ENCODE measurements at places on chromosomes 2 and 18.

GRCh38 chr18:36381075-36381474 lies 83.6 kb downstream of the FHOD3 start:
- DNase-seq: no peak

DNA sequence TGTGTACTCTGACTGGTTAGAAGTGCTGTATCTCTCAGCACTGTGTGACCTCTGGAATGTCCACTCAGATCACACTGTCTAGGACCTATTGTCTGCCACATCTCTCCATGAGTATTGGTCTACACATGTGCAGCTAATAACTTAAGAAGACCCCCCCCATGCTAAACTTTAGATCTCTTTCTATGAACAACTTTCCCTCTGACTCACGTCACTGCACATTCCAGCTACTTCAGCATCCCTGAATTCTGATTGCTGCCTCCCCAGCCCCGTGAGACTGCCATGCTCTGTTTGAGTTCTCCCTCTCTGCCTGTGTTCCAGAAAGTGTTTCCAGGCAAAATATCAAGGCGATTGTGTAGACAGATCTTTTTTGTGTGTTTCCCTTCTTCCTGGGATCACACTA lies 41.8 kb downstream of the RAPGEF4 start:
- DNase-seq: no peak

GRCh38 chr2:230843132-230843531 lies 21.6 kb upstream of the ITM2C start:
- no peak for DNase-seq

- no peak for DNase-seq
Observed at GRCh38 chr18:34117319-34117718, 107.4 kb downstream of the NOL4 start.

GRCh38 chr2:135563793-135564192 lies 32.5 kb downstream of the R3HDM1 start:
- DNase-seq: no peak

GRCh38 chr18:54939361-54939917 lies 19.8 kb downstream of the CCDC68 start:
- no peak for DNase-seq

DNA sequence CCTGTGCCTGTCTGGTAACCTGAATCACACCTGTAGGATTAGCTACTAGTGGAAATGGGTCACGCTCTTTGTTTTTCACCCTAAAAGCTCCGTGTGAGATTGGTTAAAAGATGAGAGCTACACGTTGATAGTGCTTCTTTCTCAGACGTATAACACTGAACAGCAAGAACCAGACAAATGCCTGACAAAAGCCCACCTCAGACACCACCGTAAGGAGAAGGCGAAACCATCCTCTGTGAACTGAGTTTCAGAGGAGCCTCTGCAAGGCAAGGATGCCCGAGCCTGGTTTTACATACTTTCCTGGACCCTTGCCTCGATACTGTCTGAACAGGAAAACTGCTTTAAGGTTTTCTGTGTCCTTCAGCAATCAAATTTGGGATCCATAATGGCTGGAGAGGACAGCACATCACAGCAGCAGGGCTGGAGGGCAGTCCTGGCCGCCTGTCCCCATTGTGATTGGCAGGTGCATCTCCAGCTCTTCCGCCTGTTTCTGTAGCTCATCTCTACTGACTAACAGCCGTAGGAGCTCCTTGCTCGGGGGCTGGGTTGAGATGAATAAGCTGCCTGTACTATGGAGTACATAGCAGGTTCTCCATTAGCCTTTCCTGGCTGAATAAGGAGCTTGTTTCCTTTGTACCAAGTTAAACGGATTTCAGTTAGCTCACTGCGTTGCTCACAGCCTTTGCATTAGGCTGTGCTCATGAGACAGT lies 155.5 kb downstream of the MYT1L start:
- DNase-seq: no peak

- DNase-seq: no peak
Observed at GRCh38 chr2:69034122-69034521, 21.1 kb downstream of the ANTXR1 start.

GRCh38 chr18:78183815-78184214 lies 795.8 kb upstream of the SALL3 start:
- no peak for DNase-seq

DNA sequence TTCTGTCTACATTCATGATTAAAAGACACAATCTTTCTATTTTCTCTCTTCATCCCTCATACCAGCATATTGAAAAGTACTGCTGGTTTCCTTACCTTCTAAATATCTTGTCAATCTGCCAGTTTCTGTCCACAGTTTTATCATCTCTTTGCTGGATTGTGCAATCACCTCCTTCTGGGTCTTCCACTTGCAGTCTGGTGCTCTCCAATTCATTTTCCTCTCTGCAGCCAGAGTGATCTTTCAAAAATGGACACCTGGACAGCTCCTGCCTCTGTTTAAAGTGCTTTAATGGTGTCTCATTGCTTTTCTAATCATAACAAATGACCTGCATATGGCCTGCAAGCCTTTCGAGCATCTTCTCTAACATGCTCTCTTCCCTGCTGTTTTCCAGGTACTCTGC lies 94.0 kb downstream of the C1QL2 start:
- DNase-seq: no peak

- no peak for DNase-seq
Observed at GRCh38 chr2:159009940-159010339, 41.5 kb downstream of the TANC1 start.

GRCh38 chr2:238228700-238229099 lies 11.1 kb downstream of the HES6 start:
- DNase-seq: no peak

DNA sequence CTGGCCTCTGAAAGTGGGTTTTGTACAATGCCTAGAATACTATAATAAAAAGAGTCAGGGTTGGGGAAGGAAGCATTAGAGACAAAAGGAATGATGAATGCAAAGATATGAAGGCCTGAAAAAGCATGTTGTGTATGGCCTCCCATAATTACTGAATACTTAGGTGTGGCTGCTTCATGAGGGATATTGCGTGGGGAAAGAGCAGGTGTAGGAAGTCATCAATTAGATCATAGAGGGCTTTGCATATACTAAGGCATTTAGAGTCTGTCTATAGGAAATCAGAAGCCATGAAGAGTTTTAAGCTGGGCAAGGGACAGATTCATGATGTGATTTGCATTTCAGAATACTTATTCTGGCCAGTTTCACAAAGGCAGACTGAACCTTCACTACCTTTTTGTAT lies 48.2 kb downstream of the NCOA1 start:
- no peak for DNase-seq

- peak; percentile 43 for DNase-seq
Observed at GRCh38 chr2:99987160-99987559, 155.2 kb downstream of the AFF3 start.

DNA sequence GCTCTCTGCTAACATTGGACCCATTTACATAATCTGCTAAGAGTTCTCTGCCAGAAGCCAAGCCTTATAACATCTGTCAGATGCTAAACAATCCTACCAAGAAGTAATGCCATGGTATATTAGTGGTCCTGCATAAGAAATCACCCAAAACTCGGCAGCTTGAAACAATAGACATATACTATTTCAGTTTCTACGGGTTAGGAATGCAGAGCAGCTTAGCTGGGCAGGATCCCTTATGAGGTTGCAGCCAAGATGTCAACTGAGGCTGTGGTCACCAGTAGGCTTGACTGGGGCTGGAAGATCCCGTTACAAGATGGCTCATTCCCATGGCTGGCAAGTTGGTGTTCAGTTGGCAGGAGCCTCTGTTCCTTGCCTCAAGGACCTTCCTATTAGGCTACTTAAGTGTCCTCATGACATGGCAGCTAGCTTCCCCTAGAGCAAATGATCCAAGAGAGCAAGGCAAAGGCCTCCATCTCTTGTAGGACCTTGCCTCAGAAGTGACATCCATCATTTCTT lies 25.1 kb upstream of the SOS1 start:
- no peak for DNase-seq

DNA sequence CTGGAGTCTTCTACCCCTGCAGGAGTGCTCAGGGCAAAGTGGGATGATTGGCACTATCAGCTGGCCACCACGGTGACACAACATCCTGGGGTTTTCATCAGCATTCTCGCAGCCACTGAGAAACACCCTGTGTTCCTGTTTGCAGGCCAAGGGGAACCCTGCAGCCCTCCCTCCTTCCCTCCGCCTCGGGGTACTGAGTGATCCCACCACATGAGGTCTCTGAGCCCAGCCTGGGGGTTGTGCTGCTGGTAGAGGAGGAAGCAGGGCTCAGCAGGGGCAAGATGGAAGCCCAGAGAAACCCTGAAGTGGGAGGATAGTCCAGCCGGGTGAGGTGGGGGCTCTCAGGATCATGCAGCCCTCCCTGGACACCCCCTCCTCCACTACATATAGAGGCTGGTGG lies at the start of gene OXER1:
TSS of gene OXER1 (minus strand) at position 40 of the 400 bp plus-strand sequence. CDS start 73 bp downstream, outside the sequence.
- DNase-seq: no peak

GRCh38 chr2:84152462-84152861 lies 306.6 kb downstream of the SUCLG1 start:
- DNase-seq: no peak

DNA sequence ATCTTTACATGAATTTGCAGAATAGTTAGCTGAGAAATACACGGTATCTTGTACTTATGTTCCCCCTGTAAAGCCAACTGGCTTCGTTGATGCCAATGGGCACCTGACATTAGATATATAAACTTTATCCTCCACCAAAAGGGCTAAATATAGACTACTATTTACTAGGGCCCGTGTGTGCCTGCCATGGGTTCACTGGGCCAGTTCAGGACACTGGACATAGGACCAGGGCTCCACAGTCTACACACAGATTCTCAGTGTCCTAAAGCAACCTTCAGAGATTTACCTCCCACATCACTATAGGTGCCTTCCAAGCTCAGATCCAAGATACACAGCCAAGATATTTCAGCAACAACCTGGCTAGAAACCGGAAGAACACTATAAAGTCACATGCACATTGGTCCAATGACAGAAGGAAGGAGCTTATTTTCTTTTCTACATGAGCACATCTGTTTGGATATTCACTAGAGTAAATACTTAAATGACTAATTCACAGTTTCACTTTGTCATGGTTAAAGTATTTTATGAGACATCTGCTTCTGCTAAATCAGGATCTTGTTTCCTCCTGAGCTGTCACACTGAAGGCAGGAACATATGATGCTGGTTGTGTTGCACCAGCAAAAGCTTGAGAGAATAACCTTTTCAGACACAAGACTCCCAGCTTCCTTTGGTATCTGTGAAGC lies 95.1 kb downstream of the MYO5B start:
- DNase-seq: no peak

GRCh38 chr2:98822301-98823164 lies 91.6 kb upstream of the MGAT4A start:
- no peak for DNase-seq

DNA sequence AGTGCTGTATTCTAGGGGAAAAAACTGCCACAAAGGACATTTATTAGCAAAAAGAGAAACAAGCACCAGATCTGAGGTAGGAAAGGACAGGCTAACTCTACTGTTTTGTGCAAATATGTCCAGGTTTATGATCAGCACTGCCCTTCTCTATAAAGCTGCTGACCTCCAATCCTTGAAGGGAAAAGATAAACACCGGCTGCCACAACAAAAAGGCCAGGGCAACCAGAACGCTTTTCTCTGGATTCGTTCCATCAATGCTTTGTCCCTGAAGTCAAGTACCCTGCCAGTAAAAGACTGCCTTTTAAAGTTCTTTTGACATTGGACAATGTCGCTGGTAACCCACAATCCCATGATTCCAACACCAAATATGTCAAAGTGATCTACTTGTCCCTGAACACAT lies 21.0 kb downstream of the SMAD2 start:
- no peak for DNase-seq

GRCh38 chr2:182767578-182767977 lies 51.5 kb downstream of the DNAJC10 start:
- no peak for DNase-seq

DNA sequence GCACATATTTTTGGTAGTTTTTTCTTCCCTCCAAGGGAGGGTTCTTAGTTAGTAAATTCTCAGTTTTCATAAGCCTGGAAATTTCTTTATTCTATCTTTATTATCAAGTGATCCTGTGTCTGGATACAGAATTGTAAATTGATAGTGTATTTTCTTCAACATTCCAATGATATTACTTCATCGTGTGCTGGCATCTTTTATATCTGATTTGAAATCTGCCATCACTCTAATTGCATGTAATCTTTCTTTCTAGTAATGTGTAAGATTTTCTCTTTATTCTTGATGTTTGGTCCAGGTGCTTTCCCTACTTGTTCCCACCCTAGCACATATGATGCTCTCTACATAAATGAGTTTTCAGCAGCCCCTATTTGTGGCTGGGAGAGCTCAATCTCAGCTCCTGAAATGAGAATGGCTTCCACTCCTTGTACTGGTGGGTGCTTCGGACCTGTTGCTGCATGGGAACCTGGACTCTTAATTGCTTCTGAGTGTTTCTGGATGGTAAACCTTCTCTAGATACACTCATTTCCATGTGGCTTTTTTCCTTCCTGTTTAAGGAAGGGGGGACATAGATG lies 102.7 kb downstream of the SMIM21 start:
- DNase-seq: no peak

- DNase-seq: no peak
Observed at GRCh38 chr2:147688242-147688641, 156.6 kb upstream of the ACVR2A start.

DNA sequence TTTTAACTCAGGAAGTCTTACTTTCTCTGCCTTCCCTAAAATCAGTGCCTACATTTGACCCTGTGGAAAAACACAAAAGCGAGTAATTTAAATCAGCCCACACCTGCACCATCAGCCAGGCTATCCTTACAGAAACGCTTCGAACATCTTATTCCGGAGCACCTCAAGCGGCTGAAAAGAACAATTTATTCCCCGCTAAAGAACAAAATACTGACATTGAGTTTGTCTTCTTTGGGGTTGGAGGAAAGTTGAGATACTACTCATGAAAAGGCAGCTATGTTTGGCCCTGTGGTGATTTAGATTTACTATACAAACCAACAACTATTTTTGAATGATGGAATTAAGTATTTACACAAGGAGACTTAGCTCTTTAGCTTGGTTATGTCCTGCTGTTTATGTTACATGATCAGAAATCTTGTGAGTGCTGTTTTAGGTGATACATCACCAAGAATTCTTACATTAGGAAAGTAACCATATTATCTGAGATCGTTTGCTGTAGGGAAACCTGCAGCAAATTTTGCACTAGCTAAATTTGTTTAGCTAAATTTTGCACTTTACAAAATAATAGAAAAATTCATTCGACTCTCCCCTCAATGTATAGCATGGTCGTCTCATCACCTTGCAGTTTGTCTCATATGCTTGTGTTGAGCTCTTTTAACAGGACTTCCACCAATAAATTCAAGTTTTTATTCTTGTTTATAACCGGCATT lies 158.8 kb upstream of the SIX2 start:
- DNase-seq: no peak

GRCh38 chr2:190763901-190764514 lies 115.1 kb downstream of the NAB1 start:
- no peak for DNase-seq

- no peak for DNase-seq
Observed at GRCh38 chr18:63213331-63213900, 106.2 kb downstream of the BCL2 start.

GRCh38 chr18:26650310-26651268 lies 102.2 kb upstream of the KCTD1 start:
- no peak for DNase-seq
